ENCODE measurements at places on chromosomes 11 and 22.

DNA sequence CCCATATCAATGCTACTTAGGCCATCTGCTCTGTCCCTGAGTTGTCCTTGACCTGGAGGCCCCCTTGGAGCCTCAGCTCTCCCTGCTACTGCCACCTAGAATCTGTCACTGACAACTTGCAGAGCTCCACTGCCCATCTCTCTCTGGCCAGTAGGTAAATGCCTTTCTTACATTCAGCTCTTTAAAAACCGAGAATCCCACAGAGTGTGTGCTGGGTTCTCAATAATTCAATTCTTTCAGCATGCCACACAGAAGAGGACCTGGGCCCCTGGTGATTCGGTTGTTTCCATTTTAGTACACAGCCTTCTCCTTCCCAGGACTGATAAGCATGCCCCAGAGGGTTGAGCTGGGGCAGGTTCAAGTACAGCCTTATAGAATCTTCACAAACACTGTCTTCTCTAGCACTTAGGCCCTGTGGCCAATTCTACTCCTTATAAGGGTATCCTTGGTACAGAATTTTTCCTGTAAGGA lies 22.0 kb upstream of the IPO7 start:
- no peak for DNase-seq

DNA sequence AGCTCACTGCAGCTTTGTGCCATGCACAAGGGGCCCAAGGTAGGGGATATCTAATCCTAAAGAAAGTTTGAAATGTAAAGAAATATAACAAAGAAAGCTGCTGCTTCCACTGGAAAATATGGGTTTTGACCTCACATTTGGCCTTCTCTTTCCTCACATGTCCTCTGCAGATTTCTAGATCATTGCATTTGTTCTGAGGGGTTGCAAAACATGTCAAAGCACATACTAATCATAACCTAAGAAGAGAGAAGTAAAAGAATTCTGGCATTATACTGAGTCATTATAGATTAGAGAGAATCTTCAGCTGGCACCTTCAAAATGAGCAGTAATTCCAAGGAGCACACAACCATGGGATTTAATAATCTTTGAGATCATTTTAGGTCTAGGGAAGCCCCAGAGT lies 92.5 kb upstream of the CHRM4 start:
- DNase-seq = no peak

GRCh38 chr11:45057938-45058646 lies 88.3 kb upstream of the PRDM11 start:
- no peak for DNase-seq

GRCh38 chr22:23178512-23179254 lies 1.6 kb upstream of the BCR start:
- DNase-seq = peak; percentile 84

DNA sequence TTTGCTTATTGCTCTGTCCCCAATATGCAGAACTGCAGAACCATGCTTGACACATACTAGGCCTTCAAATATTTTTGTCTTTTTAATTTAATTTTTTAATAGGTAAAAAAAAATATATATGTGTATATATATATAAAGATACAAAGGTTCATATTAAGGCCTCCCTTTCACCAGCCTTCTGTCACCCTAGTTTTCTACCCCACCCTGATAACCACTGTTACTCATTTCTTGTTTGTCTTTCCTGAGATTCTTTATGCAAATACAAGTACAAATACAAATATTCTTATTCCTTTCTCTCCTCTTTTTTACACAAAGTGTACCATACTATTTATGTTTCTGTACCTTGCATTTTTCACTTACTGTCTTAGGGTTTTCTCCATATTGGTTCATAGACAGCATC lies 43.0 kb downstream of the UVRAG start:
- no peak for DNase-seq

GRCh38 chr11:35223991-35224390 lies 85.0 kb downstream of the CD44 start:
- no peak for DNase-seq

- DNase-seq = no peak
Observed at GRCh38 chr11:61976813-61977475, 9.5 kb upstream of the FTH1 start.

GRCh38 chr22:19823902-19824211 lies 30.8 kb downstream of the GNB1L start:
- DNase-seq = no peak

- no peak for DNase-seq
Observed at GRCh38 chr22:24894998-24895397, 51.5 kb downstream of the LHFPL7 start.

GRCh38 chr11:76339221-76339620 lies 41.7 kb downstream of the THAP12 start:
- peak; percentile 82 for DNase-seq

GRCh38 chr22:28268171-28268570 lies 349.1 kb upstream of the PITPNB start:
- DNase-seq = no peak

DNA sequence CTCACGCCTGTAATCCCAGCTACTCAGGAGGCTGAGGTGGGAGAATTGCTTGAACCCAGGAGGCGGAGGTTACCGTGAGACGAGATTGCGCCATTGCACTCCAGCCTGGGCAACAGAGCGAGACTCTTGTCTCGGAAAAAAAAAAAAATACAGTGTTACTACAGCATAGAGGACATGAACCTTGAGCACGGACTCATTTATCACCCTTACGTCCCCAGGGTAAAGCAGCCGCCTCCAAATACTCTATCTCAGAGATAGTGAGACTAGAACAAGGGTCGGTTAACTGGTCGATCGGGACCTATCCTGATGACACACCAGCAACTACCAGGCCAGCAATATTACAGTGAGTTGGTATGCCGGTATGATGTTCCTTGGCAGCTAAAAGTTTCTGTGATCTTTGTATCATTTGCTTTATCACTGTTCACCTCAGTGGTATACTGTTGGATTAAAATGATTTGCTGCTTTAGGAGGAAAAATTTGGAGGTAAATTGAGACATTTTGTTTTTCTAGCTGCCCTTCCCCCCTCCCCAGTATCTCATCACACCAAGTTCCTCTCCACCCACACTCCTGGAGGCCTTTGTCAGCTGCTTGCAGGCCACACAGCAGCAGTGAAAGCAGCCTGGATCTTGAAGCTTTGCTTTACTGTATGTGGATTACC lies 7.0 kb upstream of the SIDT2 start:
- DNase-seq = no peak

DNA sequence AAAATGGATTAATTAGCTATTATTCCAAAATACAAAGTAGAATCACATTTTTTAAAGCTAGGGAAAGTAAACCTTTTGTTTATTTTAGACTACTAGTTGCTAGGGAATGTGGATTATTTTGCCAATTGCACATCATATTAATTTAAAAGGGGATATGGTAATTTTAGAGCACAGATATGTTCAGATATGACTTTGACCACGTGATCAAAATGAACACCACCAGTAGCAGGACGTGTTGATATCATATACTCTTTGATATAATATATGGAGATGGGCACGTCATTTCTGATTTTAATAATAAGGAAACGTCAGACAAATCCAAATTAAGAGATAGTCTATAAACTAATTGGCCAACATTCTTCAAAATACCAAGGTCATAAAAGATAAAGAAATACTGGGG lies 1188.3 kb upstream of the CNTN5 start:
- no peak for DNase-seq

- no peak for DNase-seq
Observed at GRCh38 chr11:128299132-128299726, 288.1 kb downstream of the ETS1 start.

GRCh38 chr11:83151274-83151977 lies 5.5 kb upstream of the PCF11 start:
- DNase-seq = no peak

DNA sequence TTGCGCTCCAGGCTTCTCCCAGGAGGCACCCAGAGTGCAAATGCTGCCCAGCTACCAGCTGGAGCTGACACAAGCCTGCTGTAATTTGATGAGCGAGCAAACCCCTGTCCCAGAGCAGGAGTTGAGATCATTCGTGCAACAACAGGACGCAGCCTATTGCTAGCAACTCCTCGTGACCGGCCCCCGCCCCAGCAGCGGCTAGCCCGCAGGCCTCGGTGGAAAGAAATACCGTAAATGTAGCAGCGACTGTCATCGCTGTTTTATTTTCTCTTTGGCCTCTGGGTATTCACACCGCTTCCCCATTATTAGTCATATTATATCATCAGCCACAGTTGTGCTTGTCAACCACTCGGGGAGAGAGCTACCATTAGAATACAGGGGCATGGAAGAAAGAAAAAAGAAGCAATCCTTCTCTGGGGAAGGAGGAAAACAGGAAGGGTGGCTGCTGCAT lies 59.2 kb upstream of the ATXN10 start:
- peak; percentile 72 for DNase-seq

- DNase-seq = peak; percentile 45
Observed at GRCh38 chr11:113248702-113249490, 65.5 kb upstream of the TTC12 start.

DNA sequence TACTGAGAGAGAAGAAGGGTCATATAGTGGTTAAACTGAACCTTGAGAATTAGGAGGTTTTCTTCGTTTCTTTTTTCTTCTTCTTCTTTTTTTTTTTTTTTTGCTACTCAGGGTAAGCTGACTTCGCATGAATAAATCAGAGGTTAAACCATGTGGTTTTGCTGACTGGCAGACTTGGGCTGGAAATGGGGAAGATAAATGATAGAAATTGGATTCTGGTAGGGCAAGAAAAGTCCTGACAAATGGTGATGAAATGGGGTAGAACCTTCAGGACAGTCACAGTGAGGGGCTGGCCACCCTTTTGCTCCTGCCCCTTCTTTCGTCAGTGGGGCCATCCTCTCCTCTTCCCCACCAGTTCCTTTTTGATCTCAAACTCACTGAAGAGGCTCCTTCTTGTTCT lies 1.6 kb upstream of the SWAP70 start:
- no peak for DNase-seq

GRCh38 chr11:63839508-63840355 lies 822 bp downstream of the MARK2 start:
- no peak for DNase-seq

DNA sequence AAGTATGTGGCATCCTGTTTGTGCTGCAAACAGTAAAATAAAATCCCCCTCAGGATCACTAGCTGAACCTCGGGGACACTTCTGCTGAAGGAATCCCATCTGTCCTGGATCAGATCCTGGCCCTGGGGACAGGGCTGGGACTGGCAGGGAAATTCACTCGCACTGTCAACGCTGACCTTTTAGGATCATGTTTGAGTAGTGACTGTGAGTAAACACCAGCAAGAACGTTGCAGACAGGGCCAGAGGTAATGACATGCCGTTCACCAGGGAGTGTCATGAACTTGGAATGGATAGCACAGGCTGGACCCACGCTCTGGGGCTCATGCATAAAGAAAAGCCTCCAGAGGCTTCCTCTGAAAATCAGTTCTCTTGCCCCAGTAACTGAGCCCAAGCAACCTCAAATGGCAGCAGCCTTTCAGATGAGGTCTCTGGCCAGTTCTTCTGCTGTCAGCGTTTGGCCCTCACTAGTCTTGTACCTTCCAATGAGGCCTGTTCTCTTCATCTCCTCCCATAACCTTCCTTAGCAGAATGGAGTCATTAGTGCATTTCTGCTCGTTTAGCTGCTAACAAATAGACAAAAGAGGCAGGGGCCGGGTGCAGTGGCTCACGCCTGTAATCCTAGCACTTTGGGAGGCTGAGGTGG lies 51.0 kb upstream of the BARX2 start:
- DNase-seq = no peak

- DNase-seq = peak; percentile 49
Observed at GRCh38 chr22:43860831-43861230, 1.5 kb downstream of the SULT4A1 start.

DNA sequence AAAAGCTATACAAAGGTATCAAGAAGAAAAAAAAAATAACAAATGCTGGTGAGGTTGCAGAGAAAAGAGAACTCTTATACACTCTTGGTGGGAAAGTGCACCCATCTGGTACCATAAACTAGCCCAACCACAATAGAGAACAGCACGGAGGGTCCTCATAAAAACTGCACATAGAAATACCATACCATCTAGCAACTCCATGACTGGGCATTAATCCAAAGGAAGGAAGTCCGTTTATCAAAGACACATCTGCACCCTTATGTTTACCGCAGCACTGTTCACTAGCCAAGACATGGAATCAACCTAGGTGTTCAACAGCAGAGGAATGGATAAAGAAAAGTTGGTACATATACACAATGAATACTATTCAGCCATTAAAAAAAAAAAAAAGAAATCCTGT lies 10.8 kb upstream of the CLDN5 start:
- DNase-seq = no peak

DNA sequence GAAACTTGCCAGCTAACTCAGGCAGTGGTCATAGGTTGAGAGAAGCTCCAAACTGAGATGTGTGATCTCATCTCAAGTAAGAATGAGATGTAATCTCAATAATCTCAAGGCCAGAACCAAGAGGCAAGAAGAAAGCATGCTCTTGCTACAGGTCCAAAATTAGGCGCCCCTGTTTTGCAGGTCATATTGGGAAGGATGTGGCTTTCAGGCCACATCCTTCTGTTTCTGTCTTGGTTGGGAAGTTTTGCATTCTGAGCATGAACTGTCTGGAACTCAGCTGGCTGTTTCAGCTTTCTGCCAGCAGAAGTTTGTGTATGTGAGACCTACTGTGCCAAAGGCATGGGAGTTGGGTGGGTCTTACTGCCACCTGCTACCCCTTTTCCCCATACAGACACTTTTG lies 67.5 kb upstream of the MS4A8 start:
- no peak for DNase-seq

GRCh38 chr11:70826541-70827335 lies 425.6 kb downstream of the SHANK2 start:
- DNase-seq = peak; percentile 74

- DNase-seq = no peak
Observed at GRCh38 chr11:78424334-78425270, 7.0 kb upstream of the GAB2 start.

GRCh38 chr22:25172153-25172552 lies 27.5 kb upstream of the CRYBB3 start:
- no peak for DNase-seq

- no peak for DNase-seq
Observed at GRCh38 chr22:29580200-29580810, 608 bp downstream of the NIPSNAP1 start.

GRCh38 chr11:93858121-93858775 lies 7.8 kb upstream of the VSTM5 start:
- DNase-seq = no peak
